ENCODE measurements at places on chromosomes 13 and 19.
A peak's percentile ranks its signal among the peaks of the same experiment; 100 is the strongest.

DNA sequence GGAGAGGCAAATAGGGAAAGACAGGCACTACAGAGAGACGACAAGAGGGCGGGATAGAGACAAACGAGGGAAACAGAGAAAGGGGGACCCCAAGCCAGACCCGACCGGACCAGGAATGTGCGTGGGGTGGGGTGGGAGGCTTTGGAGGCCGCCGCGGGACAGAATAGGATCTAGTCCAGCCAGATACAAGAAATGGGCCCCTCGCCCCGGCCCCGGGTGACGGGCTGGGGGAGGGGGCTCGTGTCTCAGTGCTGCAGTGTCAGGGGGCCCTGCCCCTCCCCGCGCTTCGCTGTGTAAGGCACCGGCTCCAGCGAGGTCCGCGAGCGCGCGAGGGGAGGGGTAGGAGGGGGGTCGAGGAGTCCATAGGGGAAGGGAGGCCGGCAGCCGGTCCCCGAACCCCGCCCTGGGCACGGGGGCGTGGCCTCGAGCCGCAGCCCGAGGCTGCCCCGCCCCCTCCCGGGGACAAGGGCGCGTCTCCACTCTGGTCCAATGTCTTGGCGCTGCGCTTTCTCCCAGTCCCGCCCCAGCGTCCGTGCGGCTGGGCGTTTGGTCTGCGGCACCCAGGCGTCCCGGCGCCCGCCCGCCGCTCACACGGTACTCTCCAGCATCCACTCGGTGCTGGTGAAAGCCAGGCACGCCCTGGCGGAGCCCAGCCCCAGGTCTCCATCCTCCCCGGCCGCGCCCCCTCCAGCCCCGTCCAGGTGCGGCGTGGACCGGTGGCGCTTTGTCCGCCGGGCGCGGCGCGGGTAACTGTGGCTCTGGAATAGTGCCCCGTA lies 11.0 kb downstream of the IFNL1 start:
- no peak for DNase-seq

- peak; percentile 46 for DNase-seq
Observed at GRCh38 chr13:46721054-46721453, 75.9 kb downstream of the ESD start.

DNA sequence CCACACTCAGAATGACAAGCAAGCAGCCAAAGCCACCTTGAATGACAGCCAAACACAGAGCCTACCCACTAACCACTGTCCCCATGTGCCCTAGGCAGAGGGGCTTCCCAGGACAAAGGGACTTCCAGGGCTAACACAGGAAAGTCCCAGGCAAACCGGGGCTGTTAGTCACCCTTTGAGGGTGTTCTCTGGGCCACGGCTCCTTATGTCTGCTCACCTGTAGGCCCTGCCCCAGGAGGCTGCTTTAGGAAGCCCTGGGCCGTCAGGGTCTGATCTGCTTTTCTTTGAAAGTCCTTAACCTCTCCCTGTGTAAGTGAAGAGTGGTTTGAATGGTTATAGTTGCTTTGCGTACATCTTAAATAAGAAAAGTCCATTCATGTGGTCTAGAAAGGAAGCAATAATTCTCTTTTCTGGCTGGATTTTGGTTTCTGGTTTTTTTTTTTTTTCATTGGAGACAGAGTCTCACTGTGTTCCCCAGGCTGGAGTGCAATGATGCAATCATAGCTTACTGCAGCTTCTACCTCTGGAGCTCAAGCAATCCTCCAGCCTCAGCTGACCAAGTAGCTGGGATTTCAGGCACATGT lies 161.4 kb downstream of the EFNB2 start:
- DNase-seq = no peak

GRCh38 chr13:98239162-98240076 lies 62.4 kb upstream of the RNF113B start:
- DNase-seq = no peak

DNA sequence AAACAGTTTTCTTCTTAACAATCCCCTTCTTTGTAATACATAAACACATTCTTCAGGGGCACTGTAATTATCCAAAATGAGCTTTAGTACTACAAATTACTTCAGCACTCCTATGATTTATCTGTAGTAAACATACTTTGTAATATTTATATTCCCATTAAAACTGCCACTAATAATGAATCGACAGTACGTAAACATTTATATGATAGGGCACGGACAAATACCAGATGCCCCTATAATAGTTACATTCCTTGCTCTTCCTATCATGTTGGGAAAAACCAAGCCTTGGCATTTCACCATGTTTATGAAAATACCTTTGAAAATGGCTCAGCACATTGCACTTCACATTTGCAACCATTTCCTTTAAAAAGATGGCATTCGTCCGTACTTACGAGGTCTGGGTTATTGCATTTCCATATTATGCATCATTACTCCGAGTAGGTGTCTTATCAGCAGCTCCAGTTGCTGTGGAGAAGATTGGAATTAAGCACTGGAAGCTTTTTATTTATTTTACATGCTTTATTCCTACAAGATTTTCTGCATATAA lies 1043.4 kb downstream of the DIAPH3 start:
- no peak for DNase-seq

GRCh38 chr19:810077-810855 lies 11.5 kb downstream of the PLPPR3 start:
- no peak for DNase-seq

GRCh38 chr13:49580980-49581680 lies 4.2 kb downstream of the RCBTB1 start:
- DNase-seq = no peak

GRCh38 chr13:99993660-99994637 lies 12.4 kb downstream of the ZIC2 start:
- no peak for DNase-seq

DNA sequence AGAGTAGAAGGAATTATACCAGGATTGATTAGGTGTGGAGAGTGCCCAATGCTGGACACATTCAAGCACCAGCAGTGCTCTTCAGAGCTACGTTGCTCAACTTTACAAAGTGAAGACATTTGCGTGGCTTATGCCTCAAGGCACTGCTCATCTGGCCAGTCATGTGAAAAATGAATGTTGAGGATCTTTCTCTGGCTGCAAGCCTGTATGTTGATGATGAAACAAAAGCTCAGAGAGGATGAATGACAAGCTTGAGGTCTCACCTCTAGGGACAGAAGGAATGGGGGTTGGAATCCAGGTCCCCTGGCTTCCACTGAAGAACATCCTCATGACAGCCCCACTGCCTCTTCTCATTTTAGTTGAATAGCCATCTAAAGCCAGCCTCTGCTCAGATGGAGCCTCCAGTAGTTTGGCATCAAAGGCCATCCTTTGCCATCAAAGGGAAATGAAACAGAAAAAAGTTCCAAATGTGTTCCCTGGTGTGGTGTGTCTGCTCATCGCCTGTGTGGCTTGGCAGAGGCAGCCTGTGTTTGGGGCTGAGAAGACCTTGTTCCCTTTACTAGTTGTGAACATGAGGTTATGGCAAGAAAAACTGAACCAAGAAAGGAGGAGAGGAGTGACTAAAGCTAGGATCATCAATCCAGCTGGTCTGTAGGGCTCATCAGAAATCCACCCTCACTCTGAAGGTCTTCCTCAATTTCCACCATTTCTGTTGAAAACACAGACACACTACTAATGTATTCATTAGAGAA lies 114.0 kb upstream of the KL start:
- no peak for DNase-seq

DNA sequence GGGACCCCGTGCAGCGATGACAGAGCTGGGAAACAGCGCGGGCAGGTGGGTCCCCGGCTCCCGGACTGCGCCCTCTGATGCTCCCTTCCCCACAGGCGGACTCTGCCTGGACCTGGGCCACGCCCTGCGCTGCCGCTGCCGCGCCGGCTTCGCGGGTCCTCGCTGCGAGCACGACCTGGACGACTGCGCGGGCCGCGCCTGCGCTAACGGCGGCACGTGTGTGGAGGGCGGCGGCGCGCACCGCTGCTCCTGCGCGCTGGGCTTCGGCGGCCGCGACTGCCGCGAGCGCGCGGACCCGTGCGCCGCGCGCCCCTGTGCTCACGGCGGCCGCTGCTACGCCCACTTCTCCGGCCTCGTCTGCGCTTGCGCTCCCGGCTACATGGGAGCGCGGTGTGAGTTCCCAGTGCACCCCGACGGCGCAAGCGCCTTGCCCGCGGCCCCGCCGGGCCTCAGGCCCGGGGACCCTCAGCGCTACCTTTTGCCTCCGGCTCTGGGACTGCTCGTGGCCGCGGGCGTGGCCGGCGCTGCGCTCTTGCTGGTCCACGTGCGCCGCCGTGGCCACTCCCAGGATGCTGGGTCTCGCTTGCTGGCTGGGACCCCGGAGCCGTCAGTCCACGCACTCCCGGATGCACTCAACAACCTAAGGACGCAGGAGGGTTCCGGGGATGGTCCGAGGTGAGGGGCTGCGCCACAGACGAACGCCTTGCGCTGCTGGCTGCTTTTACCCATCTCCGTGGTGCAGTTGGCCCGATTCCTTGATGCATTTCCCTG lies 7.8 kb upstream of the SELENOV start:
- peak; percentile 64 for DNase-seq

GRCh38 chr19:14002571-14003250 lies 3.4 kb downstream of the RFX1 start:
- no peak for DNase-seq

DNA sequence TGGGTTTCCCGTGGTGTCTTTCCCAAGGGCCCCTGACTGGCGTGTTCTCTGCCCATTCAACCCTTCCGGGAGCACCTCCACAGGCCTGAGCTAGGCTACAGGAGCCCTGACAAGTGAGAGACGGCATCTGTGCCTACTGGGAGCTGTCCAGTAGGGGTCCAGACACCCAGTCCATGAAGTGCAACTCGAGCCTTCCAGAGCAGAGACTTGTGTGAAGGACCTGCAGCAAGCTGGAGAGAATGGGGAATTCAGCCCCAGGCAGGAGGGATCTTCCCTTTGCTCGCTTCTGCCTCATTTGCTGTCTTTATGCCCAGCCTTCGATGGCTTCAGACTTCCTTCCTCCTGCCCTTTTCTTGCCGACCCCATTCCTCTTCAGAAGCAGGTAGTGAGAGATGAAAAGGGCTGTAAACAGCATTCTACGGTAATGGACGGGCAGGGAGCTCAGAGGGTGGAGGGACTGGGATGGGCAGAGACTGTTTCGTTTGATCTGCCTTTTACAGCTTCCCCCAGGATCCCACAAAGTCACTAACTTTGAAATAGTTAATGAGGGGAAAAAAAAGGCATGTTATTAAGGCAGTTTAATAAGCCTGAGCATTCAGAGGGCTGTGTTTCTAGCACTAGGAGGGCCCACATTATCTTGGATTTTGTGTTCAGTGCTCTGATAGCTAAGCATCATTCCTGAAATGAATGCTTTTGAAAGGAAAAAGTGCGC lies 327.6 kb downstream of the FGF9 start:
- DNase-seq = no peak

DNA sequence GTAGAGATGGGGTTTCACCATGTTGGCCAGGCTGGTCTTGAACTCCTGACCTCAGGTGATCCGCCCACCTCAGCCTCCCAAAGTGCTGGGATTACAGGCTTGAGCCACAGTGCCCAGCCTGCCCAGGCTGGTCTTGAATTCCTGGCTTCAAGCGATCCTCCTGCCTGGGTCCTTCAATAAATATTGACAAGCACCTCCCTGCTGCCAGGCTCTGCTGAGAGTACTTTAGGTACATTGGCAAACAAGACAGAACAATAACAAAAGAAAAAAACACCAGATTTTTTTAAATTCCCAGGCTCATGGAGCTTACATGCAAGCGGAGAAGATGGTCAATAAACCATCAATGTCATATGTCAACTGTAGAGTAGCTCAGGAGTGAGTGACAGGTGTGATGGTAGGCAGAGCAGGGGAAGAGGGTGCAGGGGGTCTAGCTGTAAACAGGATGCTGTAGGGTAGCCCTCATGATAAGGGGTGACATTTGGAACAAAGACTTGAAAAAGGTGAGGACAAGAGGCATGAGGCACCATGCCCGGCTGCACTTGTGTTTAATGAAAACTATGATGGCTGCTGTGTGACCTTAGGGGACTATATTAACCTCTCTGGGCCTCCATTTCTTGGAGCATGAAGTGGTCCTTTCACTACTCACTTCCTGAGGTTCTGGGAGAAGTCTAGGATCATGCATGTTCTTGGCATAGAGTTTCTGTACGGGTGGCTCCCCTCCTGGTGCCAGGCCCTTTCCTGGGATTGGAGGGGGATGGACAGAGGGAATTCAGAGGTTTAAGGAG lies 19.6 kb downstream of the SULT2B1 start:
- DNase-seq = no peak

DNA sequence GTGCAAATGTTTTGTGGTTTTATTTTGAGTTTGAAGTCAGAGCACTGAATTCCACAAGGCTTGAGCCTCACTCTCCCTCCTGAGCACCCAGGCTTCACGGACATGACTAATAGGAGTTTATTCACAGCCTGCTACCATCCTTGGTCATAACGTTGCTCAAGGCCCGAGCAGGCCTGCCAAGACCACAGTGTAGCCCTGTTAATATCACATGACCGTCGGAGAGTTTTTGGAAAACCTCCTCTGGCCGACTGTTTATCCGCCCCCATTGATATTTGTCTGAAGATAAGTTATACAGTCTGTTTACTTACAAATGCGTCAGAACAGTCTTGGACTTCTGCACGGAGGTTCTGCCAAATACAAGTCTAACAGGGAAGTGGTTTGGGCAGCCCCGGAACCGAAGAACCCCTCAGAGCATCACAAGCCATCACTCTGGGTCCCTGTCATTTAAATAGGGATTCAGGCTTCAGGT lies 89.9 kb downstream of the COL4A2 start:
- no peak for DNase-seq

- DNase-seq = no peak
Observed at GRCh38 chr13:77781808-77782207, 84.3 kb downstream of the SLAIN1 start.

DNA sequence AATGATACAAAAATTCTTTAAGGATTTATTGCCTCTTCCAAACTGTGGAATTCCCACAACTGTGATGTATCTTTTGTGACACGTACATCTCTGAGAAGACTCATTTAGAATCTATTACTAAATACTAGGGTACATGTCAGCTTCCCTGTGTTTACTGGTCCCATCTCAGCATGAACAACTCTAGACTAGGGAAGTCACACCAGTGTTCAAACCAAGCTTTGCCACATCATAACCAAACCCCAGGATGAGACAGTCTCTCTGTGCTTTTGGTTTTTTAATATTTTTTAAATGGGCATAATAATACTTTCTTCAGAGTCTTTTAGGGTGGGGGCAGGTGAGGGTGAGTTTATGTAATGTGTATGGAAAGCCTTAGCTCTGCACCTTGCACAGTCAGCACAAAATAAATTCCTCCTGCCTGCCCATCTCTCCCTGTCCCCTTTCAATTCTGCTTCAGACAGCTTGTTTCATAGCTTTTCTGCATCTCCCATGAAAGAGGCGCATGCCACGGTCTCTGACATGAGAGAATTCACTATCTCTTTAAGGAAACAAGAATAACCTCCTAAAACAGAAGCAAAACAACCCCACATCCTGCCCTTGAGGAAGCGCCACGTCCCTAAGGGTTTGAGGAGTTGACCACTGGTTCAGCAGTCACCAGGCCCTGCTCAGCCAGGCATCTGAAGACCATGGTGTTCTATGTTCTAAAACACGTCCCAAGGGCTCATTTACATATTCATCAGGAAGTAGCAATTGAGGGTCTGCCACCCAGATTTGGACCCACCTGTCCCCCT lies 174.5 kb downstream of the USP12 start:
- no peak for DNase-seq

- DNase-seq = no peak
Observed at GRCh38 chr19:32649751-32650150, 25.2 kb downstream of the ANKRD27 start.
